ENCODE measurements at places on chromosomes 11 and 22.

DNA sequence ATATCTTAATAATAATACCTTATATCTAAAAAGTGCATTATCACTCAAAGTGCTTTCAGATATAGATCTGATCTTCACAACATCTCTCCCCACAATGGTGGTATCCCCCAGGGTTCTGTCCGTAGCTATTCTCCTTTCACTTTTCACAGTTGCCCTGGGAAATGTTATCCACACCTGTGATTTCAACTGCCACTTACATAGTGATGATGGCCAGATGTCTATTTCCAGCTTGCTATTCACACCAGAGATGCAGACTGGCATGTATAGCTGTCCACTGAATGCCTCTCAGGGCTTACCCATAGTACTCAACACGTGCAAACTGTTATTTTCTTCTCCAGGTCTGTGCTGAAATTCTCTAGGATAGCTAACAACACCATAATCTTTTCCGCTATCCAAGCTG is 724.7 kb downstream of the DLG2 start:
- DNase-seq, result no peak

- no peak for DNase-seq
These were observed 354.4 kb downstream of the BRD1 start for GRCh38 chr22:49473286-49473685.

GRCh38 chr22:20979243-20979809 is 2.8 kb upstream of the LZTR1 start:
- peak; percentile 93 for DNase-seq

- DNase-seq, result no peak
These were observed 46.6 kb downstream of the CELF1 start for GRCh38 chr11:47506373-47506772.

GRCh38 chr11:130295657-130296056 is 19.1 kb downstream of the ZBTB44 start:
- no peak for DNase-seq

DNA sequence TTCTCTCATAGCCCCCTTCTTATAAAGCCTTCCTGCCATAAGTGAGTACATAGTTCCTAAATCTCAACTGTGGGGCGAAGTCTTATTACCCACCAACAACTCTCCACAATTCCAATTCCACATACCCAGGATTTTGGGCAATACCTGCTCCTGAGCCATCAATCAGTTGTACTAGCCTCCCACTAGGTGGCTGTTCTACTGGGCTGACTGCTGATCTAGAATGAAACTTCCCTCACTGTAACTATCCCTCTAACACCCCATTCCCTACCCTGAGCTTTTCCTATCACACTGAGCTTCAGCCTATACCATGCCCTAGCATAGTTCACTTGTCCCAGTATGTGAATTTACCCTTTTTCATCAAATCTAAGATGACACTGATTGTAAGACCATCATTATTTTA is 52.5 kb downstream of the RRAS2 start:
- DNase-seq, result no peak

- DNase-seq, result no peak
These were observed 7.4 kb downstream of the SLN start for GRCh38 chr11:107704451-107704850.

- peak; percentile 73 for DNase-seq
These were observed 15.1 kb downstream of the CHRM1 start for GRCh38 chr11:62905927-62906531.

- DNase-seq, result no peak
These were observed 11.4 kb downstream of the ZFTA start for GRCh38 chr11:63756919-63757761.

- peak; percentile 90 for DNase-seq
These were observed 382 bp downstream of the C11orf54 start for GRCh38 chr11:93741882-93742226.

DNA sequence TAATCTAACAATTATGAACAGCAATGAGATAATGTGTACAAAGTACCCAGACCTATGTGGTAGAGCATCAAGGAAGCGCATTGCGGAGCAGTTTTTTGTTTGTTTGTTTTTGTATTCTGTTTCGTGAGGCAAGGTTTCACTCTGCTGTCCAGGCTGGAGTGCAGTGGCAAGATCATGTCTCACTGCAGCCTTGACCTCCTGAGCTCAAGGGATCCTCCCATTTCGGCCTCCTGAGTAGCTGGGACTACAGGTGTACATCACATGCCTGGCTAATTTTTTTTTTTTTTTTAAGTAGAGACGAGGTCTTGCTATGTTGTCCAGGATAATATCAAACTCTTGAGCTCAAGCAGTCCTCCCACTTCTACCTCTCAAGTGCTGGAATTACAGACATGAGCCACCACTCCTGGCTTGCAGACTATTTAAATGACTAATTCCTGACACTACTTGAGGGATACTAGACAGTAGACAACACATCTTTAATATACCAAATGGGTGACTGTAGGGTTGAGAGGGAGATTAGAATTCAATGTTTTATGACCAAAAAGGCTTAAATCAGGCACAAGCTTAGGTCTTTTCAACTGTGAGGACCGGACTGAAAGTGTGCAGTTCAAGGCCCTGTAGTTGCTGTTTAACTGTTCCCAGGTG is 12.7 kb downstream of the OR51B4 start:
- DNase-seq, result no peak

GRCh38 chr22:41369424-41369745 is 12.4 kb upstream of the TEF start:
- no peak for DNase-seq

- no peak for DNase-seq
These were observed 16.8 kb upstream of the IL10RA start for GRCh38 chr11:117969160-117969991.

- no peak for DNase-seq
These were observed 212.3 kb upstream of the ZBED5 start for GRCh38 chr11:11069841-11070835.
